Activated CD8-positive, alpha-beta memory T cell treated with anti-CD3 and anti-CD28 coated beads, Interleukin-2, amount 10 ng/mL, durations not matched to agents 7 days and 5 days (primary cell): ENCODE measurements at places on chromosomes 3 and 15. TPM values are rescaled to one million over a fixed set of nuclear protein-coding genes. Genes with fewer than 3 reads are reported as not detected.

GRCh38 chr15:29864501-29864900 is 42.2 kb upstream of the TJP1 start:
- no peaks in the 10 kb centered on the region for H3K36me3 ChIP-seq
- no peak overlapping the region for H3K27ac ChIP-seq
- no peak overlapping the region for H3K4me3 ChIP-seq
- H3K4me1 ChIP-seq, result no peaks in the 10 kb centered on the region

BNC1 gene
- not detected for total RNA-seq

ENTPD3 gene
- total RNA-seq, result not detected

GRCh38 chr3:134797741-134798451 is 2.8 kb downstream of the EPHB1 start:
- peak; percentile 33 for DNase-seq
- peaks cover 36% of the 10 kb centered on the region for H3K4me1 ChIP-seq
- no peaks in the 10 kb centered on the region for H3K36me3 ChIP-seq

DNA sequence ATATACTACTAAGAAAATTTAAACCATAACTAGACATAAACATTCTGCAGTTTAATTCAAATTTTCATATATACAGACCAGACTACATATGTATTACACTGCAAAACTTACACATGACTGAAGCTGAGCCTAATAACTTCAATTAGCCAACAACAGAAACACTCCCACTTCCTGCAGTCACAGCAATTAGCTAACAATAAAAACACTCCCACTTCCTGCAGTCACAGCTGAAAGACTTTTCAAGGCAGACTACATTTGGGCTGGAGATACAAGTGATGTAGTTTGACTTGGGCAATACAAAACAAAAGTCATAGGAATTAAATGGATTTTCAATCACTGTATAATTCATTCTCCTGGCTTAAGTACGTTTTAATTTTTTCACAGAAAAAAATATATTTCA is 10.3 kb downstream of the TM2D3 start:
- H3K36me3 ChIP-seq, result peaks cover 31% of the 10 kb centered on the region
- no peaks in the 10 kb centered on the region for H3K27me3 ChIP-seq
- H3K4me3 ChIP-seq, result no peak overlapping the region
- DNase-seq, result no peak

CCR3 gene
- 1.4 TPM for total RNA-seq

NR2E3 gene
- total RNA-seq, result not detected

- no peak overlapping the region for H3K4me3 ChIP-seq
- peaks cover 7% of the 10 kb centered on the region for H3K27me3 ChIP-seq
- H3K27ac ChIP-seq, result no peak overlapping the region
- no peaks in the 10 kb centered on the region for H3K4me1 ChIP-seq
Measured at GRCh38 chr3:108495717-108496116, 14.7 kb downstream of the MYH15 start.

DNA sequence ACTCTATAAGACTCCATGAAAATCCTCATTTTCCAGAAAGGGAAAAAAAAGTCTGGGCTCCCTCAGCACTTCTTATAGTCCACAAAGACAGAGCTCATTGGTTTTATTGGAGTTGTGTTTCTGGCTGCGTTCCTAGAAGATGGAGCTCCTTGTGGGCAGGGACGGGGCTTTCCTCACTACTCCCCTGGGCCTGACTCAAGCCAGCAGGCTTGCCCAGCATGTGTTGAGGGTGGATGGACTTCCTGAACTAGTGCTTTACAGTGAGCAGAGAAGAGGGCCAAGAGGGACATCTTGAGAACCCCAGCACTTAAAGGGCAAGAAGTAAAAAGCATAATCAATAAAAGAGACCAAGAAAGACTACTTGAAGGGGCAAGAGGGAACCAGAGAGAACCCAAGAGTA is 43.2 kb upstream of the EPHB1 start:
- no peaks in the 10 kb centered on the region for H3K4me1 ChIP-seq
- no peak for DNase-seq
- H3K4me3 ChIP-seq, result no peak overlapping the region
- H3K27me3 ChIP-seq, result no peaks in the 10 kb centered on the region
- no peak overlapping the region for H3K27ac ChIP-seq
- H3K36me3 ChIP-seq, result no peaks in the 10 kb centered on the region

- H3K4me3 ChIP-seq, result peak overlapping the region; percentile 22
- peak; percentile 81 for DNase-seq
- peak overlapping the region; percentile 62 for H3K27ac ChIP-seq
- no peaks in the 10 kb centered on the region for H3K36me3 ChIP-seq
Measured at GRCh38 chr3:10551821-10552630, 46.6 kb upstream of the ATP2B2 start.

DNA sequence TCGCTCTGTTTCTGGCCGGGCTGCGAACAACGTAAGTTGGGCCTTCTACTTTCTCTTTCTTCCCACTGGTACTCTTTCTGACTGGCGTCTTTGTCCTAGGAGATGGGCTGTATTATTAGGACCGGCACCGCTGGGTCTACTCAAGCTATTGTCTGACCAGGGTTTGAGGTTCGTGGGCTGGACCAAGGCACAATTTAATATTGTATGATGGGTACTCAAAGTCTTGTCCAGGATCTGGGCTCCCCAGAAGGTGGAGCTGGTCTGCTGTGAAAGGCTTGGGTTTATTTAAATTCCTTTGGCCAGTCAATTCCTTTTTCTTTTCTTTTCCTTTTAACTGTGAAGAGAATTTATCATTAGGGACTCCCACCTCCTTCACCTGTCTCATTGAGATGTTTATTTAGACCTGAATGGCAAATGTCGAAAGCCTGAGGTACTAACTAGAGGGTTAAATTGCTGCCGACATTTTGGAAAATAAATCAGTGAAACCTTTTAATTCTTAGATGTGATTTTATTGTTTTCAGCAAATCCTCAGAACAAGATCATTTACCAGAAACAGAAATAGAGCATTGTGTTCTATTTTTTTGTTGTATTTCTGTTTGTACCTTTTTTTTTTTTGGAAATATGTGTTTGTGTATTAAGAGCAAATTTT is 410 bp downstream of the LRRC49 start:
- peaks cover 64% of the 10 kb centered on the region for H3K27me3 ChIP-seq
- H3K36me3 ChIP-seq, result no peaks in the 10 kb centered on the region
- DNase-seq, result no peak
- peaks cover 12% of the 10 kb centered on the region for H3K4me1 ChIP-seq

- no peak for DNase-seq
- peaks cover 34% of the 10 kb centered on the region for H3K36me3 ChIP-seq
- H3K4me3 ChIP-seq, result no peak overlapping the region
- peaks cover 12% of the 10 kb centered on the region for H3K4me1 ChIP-seq
- no peak overlapping the region for H3K27ac ChIP-seq
- H3K27me3 ChIP-seq, result no peaks in the 10 kb centered on the region
Measured at GRCh38 chr15:67225336-67225735, 29.1 kb downstream of the AAGAB start.

GRK7 gene
- total RNA-seq, result not detected

- peaks cover 2% of the 10 kb centered on the region for H3K36me3 ChIP-seq
- H3K4me1 ChIP-seq, result peaks cover 31% of the 10 kb centered on the region
- no peak for DNase-seq
- no peaks in the 10 kb centered on the region for H3K27me3 ChIP-seq
Measured at GRCh38 chr15:41894251-41894790, 468 bp upstream of the SPTBN5 start.

CIAO2A gene
- total RNA-seq, result 80.2 TPM

- H3K4me1 ChIP-seq, result no peaks in the 10 kb centered on the region
- no peak overlapping the region for H3K4me3 ChIP-seq
- H3K27ac ChIP-seq, result no peak overlapping the region
- H3K36me3 ChIP-seq, result no peaks in the 10 kb centered on the region
Measured at GRCh38 chr3:81651139-81651538, 110.3 kb downstream of the GBE1 start.

GRCh38 chr15:91966194-91966552 is 112.7 kb downstream of the SLCO3A1 start:
- H3K36me3 ChIP-seq, result peaks cover 1% of the 10 kb centered on the region
- H3K4me3 ChIP-seq, result no peak overlapping the region
- H3K27me3 ChIP-seq, result no peaks in the 10 kb centered on the region
- H3K4me1 ChIP-seq, result peaks cover 12% of the 10 kb centered on the region

GRCh38 chr3:13191016-13191415 is 117.8 kb upstream of the IQSEC1 start:
- peaks cover 20% of the 10 kb centered on the region for H3K27me3 ChIP-seq
- H3K4me3 ChIP-seq, result no peak overlapping the region
- H3K36me3 ChIP-seq, result peaks cover 5% of the 10 kb centered on the region
- H3K27ac ChIP-seq, result no peak overlapping the region

FEZF2 gene
- not detected for total RNA-seq

DNA sequence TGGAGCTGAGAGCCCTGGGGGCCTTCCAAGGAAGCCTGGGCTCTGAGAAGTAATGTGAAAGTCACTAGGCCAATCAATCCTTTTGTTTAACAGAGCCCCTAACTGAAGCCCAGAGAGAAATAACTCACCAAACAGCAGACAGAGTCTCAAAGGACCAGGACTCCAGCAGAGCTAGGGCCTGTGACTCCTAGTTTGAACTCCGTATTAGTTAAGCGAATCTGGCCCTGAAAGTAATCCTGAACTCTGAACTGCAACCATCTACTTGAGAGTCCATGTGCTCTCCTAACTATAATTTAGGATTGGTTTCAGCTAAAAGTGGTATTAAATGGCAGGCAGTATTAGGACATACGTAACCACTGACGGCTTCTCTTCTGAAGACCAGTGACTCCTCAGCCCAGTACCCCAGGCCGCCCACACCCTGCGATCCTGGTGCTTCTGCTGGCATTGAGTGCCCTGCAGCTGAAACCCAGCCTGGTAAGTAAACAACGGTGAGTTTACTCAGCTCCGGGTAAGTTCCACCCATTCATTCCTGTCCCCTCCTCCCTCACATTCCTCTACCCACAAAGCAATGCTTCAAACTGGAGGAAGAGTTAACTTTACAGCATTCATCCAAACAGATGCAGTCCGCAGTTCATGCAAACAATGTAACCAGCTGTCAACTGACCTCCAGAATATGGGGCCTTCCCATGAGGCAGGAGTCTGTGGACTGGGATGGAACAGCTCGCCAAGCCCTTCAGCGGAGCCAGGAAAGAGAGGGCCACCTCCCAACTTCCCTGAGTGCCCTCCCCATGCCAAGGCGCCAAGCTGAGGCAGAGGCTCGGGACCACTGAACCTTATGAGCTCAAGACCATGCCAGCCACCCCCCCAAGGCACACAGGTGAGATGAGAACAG is 7.3 kb downstream of the MYO5C start:
- peaks cover 18% of the 10 kb centered on the region for H3K27me3 ChIP-seq
- H3K4me1 ChIP-seq, result peaks cover 21% of the 10 kb centered on the region
- no peaks in the 10 kb centered on the region for H3K36me3 ChIP-seq
- no peak for DNase-seq

PTPRG gene
- not detected for total RNA-seq
